ENCODE measurements at places on chromosomes 7 and 10.

DNA sequence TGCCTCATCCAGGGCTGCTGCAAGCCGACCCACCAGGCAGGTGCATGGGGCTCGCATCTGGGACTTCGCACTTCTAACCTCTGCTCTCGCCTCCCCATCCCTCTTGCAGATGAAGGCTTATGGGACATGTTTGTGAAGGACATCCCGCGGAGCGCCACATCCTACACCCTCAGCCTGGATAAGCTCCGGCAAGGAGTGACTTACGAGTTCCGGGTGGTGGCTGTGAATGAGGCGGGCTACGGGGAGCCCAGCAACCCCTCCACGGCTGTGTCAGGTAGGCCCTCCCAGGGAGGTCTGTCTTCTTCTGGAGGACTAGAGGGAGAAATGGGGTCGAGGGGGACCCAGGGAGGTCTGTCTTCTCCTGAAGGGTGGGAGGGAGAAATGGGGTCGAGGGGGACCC is 448.9 kb upstream of the FOXK1 start:
- DNase-seq, result no peak

GRCh38 chr10:74163319-74164068 is 12.5 kb downstream of the ADK start:
- DNase-seq, result no peak

GRCh38 chr10:77804371-77804770 is 122.2 kb downstream of the DLG5 start:
- no peak for DNase-seq

DNA sequence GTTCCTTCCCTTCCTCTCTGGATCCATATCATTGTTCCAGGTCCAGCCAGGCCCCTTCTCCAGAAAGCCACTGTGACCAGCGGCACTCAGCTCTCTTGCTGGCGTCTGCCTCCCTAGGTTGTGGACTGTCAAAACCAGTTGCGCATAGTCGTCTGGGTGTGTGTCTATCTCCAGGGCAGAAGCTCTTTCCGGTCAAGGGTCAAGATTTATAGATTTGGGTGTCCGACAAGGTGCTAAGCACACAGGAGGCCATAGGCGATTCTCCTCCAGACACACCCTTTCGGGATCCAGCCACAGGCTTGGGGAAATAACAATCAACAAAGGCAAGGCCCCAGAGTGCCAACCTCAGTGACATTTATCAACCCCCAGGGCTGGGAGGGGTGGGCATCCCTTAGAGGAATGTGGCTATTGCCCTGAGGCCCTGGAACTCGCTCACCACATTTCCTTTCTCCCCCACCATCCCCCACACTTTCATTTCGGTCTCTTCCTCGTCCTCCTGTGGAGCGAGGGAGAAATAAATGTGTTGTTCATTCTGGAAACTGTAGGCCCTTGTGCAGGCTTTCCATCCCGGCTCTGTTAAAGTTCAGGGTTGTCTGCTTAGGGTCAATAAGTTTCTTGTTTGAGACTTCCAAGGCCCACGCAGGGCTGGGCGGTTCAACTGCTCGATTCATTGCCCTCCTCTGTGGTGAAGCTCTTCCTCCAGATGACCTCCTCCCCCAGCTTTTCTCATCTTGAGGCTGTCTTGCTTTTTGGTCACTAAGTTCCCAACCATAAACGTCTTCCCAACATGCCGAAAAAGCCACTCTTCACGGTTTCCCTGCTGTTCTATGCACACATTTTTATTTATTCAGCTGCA is 57.9 kb downstream of the AFAP1L2 start:
- no peak for DNase-seq

- no peak for DNase-seq
These were observed 1.1 kb downstream of the ZNF777 start for GRCh38 chr7:149459540-149460452.

DNA sequence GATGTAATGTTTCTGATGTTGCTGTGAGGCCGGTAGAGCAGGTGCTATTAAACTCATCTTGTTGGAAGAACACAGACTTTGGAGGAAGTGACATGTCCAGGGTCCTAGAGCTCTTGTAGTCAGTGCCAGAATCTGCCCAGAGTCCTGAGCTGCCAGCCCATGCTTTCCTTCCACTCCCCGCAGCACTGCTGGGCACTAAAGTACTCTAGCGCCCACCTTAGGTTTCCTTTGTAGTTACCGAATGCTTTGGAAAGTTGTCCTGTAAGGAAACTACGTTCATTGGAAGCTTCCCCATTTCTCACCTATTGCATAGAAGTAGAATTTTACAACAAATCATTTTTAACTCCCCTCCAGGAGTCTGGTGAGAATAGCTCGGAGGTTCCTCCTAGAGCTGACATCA is 11.0 kb downstream of the ZNF862 start:
- DNase-seq, result no peak

DNA sequence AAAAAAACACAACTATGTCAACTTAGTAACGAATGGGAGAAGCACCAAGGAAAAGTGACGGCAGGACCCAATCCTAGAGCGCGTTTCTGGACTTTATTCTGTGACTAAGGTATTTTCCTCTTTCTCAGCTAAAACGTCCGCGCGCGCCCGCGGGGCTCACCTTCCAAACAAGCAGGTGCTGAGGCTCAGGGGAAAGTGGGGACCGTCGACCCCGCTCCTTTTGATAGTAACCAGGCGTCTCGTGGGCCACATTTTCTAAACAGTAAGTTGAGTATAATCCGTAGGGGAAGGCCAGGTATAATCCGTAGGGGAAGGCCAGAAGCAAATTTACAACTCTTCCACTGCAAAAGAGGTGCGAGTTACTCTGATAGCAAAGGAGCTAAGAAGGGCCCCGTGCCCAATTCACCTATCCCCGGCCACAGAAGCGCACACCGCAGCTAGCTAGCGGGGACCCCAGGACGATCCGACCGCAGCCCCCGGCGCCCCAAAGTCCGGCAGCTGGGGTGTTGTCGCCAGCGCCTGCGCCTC is 743 bp downstream of the MKI67 start:
- no peak for DNase-seq

DNA sequence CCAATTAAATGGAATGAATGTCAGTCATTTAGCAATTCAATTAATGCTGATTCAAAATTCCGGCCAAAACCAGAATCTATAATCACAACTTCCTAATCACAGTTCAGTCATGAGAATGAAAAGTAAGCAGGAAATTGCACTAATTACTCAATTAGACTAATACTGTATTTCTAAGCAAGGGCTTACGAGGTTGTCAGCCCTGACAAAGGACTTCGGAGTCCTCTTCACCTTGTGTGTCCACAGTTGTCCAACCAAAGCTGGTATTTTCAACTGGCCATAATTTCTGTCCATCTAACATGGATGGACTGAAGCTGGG is 17.4 kb downstream of the CPA1 start:
- DNase-seq, result no peak

GRCh38 chr7:17021205-17021604 is 139.4 kb upstream of the AGR3 start:
- DNase-seq, result no peak

All from lower leg skin (tissue), 4 donors.